ENCODE measurements at places on chromosomes 6 and 20.

DNA sequence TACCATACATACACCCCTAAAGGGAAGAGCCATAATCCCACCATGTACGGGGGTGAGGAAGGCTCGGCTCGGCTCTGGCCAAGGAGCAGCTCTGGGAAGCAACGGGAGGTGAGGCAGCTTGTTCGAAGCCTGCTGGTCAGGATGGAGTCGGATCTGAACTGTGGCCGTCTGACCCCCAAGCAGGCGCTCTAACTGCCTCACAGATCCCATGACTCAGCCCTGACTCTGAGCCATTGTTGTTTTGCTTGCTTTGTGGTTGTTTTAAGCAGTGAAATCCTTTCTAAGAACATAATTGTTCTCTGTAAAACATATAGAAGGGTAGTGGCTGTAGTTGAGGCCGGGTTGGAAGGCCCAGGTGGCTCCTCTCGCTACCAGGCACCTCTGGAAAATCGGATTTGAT, 10.9 kb downstream of the C6orf132 start:
- no peak for DNase-seq

DNA sequence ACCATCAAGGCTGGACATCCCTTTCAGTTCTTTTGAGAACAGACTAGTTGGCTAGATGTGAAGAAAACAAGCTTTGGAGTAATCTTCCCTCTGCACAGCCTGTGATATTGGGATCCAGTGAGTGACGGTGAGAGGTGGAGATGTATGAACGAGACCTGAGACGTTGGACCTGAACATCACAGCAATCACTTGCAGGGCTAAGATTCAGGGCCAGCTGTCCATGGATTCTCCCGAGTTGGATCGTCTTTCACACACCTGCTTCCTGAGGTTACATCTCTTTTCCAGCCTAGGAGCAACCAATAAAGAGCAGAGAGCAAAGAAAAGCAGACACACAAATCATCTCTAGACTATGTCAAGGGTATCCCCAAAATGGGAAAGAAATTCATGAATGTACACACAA, 30.0 kb upstream of the TMEM14A start:
- no peak for DNase-seq

DNA sequence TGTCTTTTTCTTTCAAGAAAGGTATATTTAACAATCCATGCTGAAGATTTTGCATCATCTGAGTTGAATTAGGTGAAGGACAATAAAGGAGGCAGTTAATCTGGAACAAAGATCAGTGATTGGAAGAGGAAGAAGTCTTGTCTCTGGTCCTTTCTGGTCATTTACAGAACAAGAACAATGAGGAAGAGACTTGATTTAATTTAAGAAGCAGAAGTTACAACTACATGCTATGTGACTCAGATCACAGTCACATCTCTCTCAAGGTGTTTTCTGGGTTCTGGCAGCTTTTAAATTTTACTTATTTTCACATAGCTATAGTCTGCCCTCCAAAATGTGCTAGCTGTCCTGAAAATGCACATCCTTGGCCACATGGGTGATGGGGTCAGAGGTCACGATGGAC, 53.5 kb upstream of the DEK start:
- DNase-seq = no peak

- no peak for DNase-seq
These were observed 25.4 kb downstream of the ATG5 start for GRCh38 chr6:106300020-106300780.

- DNase-seq = no peak
These were observed 88.4 kb downstream of the MAFB start for GRCh38 chr20:40600441-40601219.

DNA sequence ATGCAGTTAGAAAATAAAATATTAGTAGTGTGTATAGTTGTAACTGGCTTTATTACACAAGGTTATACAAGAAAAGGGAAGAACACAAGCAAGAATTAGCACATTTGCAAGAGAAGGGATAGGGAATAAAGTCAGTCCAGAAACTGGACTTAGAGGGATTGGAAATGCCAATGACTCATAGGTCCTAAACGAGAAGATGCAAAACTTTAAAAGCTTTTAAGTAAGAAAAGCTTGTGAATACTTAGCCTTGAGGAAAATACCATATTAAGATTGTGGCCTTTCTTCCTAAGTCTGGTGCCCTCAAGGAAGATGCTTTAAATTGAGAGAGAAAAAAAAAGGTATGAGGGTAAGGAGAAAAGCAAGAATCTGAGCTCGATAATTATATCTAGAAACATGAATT, 102.3 kb upstream of the MCHR2 start:
- DNase-seq = no peak

- DNase-seq = no peak
These were observed 178.7 kb downstream of the TAF4 start for GRCh38 chr20:61886721-61887595.

- DNase-seq = no peak
These were observed 59.4 kb downstream of the TRMT6 start for GRCh38 chr20:5890773-5891441.

- no peak for DNase-seq
These were observed 27.4 kb downstream of the SLC22A16 start for GRCh38 chr6:110448846-110449540.

- DNase-seq = no peak
These were observed 259.6 kb downstream of the BCKDHB start for GRCh38 chr6:80366051-80366450.
